ENCODE measurements at places on chromosomes 1 and 21.

DNA sequence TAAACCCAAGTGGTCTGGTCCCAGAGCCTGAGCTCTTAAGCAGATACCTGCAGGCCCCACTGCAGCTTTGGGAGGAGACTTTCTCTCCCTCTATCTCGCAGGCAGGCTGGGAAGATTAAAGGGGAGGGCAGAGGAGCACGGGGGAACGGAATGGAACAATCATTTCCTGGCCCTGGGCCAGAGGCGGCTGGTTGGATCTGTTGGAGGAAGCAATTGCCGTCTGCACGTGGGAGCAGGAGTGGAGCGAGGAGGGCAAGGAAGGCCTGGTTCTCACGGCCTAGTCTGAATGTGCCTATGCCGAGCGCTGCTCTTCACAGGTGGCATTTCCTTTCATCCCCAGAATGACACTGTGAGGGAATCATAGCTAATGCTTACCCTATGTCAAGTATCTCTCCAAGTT, 23.7 kb downstream of the NKAIN1 start:
- DNase-seq = no peak

DNA sequence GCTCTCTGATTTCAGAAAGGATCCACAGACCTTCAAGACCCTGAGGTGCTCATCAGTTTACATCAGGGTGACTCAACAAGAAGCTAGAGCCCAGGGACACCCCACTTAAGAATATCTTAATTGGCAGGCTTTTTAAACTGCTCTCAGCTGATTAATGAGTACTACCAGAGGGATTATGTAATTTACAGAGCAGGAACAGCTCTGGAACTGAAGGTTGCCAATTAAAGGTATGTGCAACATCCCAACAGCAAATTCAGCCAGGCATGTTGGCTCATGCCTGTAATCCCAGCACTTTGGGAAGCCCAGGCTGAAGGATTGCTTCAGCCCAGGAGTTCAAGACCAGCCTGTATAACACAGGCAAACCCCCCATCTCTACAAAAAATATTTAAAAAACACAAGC, 295.7 kb downstream of the SETD4 start:
- no peak for DNase-seq

DNA sequence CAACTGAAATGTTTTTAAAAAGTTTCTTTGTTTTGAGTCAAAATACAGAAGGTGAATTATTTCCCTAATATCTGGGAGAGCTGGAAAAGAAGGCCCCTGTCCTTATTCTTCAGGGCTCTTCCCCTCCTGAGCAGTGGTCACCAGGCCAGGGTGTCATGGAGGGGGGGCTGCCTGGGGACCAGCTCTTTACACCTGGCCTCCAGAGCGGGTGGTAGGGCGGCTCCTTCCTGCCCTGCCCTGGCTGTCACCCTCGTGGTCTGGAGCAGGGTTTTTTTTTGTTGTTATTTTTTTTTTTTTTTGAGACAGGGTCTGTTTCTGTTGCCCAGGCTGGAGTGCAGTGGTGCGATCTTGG, 6.6 kb downstream of the SKI start:
- DNase-seq = peak; percentile 71

GRCh38 chr1:8555582-8555981, 237.7 kb downstream of the SLC45A1 start:
- DNase-seq = no peak

DNA sequence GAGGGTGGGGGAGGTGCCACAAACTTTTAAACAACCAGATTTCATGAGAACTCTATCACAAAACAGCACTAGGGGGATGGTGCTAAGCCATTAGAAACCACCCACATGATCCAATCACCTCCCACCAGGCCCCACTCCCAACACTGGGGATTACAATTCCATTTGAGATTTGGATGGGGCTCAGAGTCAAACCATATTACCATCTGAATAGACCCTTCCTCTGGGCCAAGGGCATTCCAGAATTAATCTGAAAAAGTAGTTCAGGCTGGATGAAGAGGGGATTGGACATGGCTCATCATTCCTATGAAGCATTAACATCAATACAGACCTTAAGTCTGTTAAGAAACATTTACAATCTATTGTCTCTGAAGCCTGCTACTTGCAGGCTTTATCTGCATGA, 149.9 kb upstream of the DNAH14 start:
- DNase-seq = no peak

DNA sequence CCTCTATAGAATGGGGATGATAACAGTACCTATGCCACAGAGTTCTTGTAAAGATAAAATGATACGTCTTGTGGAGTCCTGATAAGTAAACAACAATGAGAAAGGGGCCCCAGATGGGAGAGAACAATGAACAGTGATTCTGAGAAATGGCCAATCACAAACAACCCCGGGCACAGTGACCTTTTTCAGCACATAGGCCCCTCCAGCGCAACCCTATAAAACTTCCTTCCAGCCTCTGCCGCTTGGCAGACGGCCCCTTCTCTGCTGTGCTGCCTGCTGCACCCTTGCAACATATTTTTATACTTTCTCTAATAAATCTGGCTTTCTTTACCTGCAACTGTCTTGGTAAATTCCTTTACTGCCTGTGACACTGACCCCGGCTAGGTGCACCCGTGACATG, 8.9 kb downstream of the RCAN1 start:
- no peak for DNase-seq

DNA sequence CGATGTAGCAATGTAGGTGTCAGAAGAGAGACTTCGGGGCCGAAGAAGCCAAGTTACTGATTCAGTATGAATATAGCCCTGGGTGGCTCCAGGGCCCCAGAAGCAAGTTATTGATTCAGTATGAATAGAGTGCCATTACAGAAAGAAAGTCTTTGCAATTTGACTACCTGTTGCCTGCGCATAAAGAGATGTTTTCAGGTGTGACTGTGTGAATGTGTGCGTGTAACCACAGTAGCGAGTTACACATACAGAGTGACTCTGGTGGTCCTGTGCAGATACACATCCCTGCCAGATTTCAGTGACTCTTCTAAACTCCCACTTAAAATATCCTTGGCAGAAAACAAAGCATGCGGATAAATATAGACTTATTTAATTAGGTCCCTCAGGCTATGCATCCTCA, 142.7 kb upstream of the CD34 start:
- no peak for DNase-seq

GRCh38 chr1:109802136-109802900, 38.6 kb upstream of the EPS8L3 start:
- DNase-seq = no peak

GRCh38 chr1:205792961-205793673, 17.8 kb upstream of the RAB29 start:
- no peak for DNase-seq

DNA sequence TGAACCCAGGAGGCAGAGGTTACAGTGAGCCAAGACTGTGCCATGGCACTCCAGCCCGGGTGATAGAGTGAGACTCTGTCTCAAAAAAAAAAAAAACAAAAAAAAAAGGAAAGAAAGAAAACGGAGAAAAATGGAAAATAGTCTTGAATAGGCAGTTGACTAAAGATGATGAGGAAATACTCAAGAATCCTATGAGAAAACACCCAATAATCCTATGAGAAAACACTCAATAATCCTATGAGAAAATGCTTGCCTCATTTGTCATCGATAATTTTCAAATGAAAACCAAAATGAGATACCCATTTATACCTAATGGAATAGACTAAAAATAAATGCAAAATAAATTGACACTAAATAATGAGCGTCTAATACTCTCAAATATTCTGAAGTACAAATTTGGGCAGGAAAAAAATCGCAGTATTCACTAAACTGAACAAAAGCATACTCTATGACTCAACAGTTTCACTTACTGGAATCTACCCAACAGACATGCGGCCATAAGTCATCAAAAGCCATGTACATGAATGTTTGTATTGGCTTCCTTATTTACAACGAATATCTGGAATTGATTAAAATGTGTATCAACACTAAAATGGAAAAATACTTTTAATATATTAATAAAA, 733.9 kb upstream of the CHRM3 start:
- no peak for DNase-seq

DNA sequence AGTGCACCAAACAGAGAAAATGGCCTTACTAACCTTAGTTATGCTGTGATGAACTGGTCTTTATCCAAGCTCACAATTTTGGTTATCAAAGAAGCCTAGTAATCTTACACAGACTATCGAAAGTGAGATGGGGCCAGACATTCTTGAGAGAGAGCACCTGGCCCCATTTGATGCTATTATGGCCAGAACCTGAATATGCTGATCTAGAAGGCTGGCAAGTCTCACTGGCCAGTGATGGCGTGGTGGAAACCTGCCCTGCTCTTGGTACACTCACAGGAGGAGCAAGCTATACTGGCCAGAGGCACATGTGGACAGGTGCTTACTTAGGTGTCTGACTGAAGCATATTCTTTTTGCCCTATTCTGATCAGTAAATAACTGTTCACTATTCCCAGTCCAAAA, 357.8 kb upstream of the ZRANB2 start:
- no peak for DNase-seq

GRCh38 chr1:155940993-155941844, at the start of gene RXFP4:
Gene RXFP4, plus strand, starts transcription at chr1:155941638. Its CDS starts 72 bp downstream, at chr1:155941710.
- DNase-seq = peak; percentile 53

DNA sequence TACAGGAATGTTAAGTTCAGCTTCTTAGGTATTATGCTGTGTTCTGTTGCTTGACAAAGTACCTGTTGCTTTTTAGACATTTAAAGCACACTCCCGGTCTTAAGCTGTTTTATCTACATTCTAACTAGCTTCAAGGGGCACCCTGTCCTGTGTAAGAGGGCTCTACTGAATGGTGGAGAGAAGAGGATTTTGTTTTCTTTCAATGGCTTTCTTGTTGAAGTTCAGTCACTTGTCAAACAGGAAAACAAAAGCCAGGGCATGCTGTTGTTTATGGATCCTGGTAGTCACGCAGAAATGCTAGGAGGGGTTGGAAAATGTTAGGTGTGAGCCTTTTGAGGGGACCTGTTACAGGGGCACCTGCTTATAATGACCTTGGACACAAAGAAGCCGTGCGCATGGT, 30.7 kb downstream of the PGM1 start:
- DNase-seq = no peak

DNA sequence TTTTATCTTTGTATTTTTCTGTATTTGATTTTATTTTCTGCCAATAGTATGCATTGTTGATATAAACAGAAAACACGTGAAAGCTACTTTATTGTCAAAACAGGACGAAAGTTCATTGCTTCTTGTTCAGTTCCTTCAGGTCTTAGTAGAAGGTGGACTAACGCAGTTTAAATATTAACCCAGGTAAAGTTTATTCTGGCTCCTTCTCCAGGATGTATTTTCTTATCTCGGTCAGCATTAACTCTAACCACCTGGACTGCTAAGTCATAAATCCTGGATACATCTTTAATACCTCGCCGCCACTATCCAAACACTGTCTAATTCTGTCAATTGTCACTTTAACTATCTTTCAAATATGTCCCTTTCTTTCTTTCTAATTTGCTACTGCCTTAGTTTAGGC, 5.7 kb upstream of the SOAT1 start:
- no peak for DNase-seq

GRCh38 chr1:168535536-168535935, 8.3 kb downstream of the XCL2 start:
- no peak for DNase-seq

GRCh38 chr1:73044241-73045036, 762.1 kb upstream of the NEGR1 start:
- DNase-seq = no peak

DNA sequence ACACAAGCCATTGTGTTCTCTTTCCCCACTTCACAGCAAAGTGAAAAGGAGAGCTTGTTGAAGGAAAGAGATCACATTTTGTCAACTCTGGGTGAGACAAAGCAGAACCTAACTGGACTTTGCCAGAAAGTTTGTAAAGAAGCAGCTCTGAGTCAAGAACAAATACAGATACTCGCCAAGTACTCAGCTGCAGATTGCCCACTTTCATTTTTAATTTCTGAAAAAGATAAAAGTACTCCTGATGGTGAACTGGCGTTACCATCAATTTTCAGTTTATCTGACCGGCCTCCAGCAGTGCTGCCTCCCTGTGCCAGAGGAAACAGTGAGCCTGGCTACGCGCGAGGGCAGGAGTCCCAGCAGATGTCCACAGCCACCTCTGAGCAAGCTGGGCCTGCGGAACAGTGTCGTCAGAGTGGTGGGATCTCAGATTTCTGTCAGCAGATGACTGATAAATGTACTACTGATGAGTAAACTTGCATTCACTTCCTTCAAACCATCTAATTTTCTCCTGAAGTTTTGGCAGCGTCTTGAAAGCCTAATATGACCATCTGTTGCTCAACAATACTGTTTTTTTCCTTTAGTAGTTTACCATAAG, 43.7 kb downstream of the BACH1 start:
- no peak for DNase-seq

DNA sequence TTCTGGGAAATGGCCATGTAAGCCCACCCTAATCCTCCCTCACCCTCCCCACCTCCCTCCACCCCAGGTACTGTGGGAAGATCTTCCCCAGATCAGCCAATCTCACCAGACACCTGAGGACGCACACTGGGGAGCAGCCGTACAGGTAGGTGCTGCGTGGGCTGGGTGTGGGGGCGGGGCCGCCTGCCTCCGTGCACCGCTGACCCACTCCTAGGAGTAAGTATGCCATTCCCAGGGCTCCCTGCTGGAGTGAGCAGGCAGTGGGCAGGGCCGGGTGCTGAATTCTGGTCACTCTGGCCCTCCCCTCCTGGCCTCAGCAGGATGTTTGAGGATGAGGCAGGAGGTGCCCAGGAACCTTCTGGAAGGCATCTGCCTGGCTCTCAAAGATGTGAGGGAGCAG, 35.9 kb upstream of the ARHGEF16 start:
- no peak for DNase-seq

- peak; percentile 83 for DNase-seq
Measured at GRCh38 chr1:244450597-244451538, 841 bp downstream of the ADSS2 start.

GRCh38 chr21:31295676-31296075, 48.4 kb downstream of the TIAM1 start:
- no peak for DNase-seq

- DNase-seq = no peak
Measured at GRCh38 chr1:115705085-115705951, 63.2 kb downstream of the CASQ2 start.

- no peak for DNase-seq
Measured at GRCh38 chr1:228307218-228308023, 99.2 kb downstream of the TRIM11 start.

GRCh38 chr21:41975391-41976272, 21.8 kb upstream of the C2CD2 start:
- DNase-seq = no peak

DNA sequence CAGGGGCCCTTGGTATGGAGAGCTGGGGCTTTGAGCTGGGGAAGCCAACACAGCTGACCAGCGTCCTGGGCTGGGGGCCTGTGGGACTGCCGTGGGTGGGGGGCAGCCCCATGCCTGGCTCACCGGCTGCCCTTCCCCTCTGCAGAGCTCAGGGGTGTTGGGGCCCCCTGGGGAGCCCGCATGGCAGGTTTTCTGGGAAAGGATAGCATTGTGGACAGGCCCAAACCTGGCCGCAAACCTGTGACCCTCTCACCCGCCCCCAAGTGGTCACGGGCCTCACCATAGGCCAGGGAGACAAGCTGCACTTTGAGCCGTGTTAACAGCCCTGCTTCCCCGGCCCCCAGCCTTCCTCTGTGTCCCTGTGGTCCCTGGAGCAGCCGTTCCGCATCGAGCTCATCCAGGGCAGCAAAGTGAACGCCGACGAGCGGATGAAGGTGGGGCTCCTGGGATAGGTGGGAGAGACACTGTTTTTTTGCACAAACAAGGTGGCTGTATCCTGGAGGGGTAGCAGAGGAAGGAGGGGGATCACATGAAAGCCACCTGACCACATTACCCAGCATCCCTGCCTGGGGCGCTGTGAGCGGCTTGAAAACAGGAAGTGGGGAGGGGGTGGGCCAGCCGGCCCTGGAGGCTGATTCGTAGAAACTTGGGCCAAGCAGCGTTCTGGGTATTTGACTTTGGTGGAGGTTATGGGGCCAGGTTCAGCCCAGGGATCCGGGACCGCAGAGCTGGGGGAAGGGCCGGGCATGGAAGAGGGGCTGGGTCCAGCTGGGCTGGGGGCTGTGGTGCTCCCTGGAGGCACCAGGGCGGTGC, 65.9 kb downstream of the PIK3CD start:
- DNase-seq = no peak

All from suprapubic skin (tissue), 4 donors.